ENCODE measurements at places on chromosomes 11 and 22.

DNA sequence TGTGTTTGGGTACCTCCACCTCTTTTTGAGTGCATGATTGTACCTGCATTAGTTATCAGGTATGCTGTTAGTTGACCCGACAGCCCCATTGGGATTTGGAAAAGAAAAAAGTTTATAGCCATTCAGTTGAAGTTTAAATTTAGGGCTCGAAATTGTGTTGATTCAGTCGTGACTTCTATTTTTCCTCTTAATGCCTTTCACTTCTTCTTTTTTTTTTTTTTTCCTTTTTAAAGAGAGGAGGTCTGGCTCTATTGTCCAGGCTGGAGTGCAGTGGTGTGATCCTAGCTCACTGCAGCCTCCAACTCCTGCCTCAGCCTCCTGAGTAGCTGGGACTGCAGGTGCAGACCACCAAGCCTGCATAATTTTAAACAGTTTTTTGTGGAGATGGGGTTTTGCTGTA lies 2.3 kb downstream of the STT3A start:
- no peak for DNase-seq

GRCh38 chr11:95442531-95443050 lies 211.6 kb upstream of the SESN3 start:
- DNase-seq: no peak

GRCh38 chr11:57596266-57596885 lies 1.1 kb upstream of the SERPING1 start:
- no peak for DNase-seq

- no peak for DNase-seq
Observed at GRCh38 chr11:66291706-66292542, at the start of gene TMEM151A. Gene TMEM151A (plus strand): TSS chr11:66291894. CDS start chr11:66292014, 120 bp downstream.

DNA sequence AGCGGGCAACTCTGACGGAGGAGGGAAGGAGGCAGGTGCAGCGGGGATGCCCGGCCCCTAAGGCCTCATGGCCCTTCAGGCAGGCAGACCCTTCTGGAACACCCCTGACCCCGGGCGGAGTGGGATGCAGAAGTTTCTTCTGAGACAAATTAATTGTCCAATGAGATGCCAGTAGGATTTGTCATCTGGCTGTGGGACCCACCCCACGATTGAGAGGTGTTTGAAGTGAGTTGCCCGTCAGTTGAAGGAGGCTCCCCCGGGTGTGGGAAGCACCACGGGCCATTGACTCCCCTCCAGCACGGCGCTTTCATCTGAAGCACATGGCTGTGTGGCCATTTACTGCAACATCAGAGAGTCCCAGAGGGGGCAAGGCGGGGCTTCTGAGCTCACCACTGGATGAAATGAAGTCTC lies 527.8 kb downstream of the BRD1 start:
- no peak for DNase-seq

- no peak for DNase-seq
Observed at GRCh38 chr11:113555071-113555619, 79.9 kb upstream of the DRD2 start.
